ENCODE measurements at places on chromosomes 4 and X.

GRCh38 chrX:97039363-97040029 is 155.8 kb downstream of the RPA4 start:
- DNase-seq, result no peak

GRCh38 chr4:5717449-5718158 is 6.6 kb downstream of the EVC start:
- no peak for DNase-seq

- no peak for DNase-seq
These were observed 623.1 kb upstream of the CPEB2 start for GRCh38 chr4:14379183-14379582.

GRCh38 chr4:73727685-73728084 is 12.7 kb upstream of the CXCL8 start:
- no peak for DNase-seq

DNA sequence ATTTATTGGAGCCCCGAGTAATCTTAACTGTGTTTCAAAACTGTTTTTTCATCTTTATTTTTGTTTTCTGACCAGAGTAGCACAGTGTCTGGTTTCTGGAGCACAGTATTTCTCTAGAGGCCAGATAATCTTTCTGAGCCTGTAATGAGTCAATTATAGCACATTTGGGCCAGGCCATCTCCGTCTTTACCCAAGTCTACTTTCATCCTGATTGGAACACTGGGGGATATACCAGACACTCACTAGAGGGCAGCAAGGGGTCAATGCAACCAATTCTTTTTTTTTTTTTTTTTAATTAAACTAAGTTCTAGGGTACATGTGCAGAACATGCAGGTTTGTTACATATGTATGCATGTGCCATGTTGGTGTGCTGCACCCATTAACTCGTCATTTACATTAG is 282.0 kb downstream of the ARHGAP24 start:
- no peak for DNase-seq

GRCh38 chr4:55822329-55822728 is 2.7 kb downstream of the EXOC1L start:
- no peak for DNase-seq

DNA sequence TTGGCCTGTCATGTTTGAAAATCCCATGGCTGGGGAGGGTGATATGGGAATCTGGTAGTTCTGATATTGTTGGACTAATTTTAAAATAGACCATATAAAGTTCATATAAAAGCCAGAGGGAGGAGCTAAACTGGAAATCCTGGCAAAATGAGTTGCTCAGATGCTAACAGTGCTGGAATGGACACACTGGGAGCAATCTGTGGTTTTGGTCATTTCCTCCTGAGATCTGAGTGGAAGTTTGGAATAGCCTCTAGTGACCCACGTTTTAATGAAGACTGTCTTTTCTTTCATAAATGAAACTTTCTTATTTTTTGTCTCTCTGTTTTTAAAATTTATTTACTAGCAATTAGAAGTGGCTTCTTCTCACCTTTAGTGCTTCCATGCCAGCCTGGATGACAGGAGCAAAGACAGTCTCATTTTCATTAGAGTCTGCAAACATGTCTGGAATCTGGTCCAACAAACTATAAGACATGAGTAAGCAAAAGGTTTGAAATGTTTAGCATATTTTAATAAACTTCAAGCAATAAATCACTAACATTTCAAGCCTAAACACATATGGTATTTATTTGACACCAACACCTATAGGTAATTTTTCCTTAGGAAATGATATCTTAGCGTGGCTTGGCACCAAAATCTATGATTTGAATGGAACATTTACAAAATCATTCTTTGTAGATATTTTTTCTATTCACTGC is 66.6 kb downstream of the METTL14 start:
- DNase-seq, result no peak

GRCh38 chr4:109184491-109184961 is 117.9 kb downstream of the COL25A1 start:
- no peak for DNase-seq

DNA sequence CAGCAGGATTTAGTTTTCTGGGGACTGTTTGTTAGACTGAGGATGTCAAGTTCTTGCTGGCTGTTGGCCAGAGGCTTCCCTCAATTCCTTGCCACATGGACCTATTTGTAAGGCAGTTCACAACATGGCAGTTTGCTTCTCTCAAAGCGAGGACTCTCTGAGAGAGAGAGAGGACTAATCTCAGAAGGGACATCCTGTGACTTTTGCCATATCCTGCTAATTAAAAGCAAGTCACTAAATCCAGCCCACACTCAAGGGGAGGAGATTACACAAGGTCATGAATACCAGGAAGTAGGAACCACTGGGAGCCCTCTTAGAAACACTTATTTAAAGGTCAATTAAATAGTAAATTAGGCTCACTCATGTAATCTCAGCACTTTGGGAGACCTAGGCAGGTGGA is 38.2 kb downstream of the PPP1R2C start:
- DNase-seq, result peak; percentile 9

DNA sequence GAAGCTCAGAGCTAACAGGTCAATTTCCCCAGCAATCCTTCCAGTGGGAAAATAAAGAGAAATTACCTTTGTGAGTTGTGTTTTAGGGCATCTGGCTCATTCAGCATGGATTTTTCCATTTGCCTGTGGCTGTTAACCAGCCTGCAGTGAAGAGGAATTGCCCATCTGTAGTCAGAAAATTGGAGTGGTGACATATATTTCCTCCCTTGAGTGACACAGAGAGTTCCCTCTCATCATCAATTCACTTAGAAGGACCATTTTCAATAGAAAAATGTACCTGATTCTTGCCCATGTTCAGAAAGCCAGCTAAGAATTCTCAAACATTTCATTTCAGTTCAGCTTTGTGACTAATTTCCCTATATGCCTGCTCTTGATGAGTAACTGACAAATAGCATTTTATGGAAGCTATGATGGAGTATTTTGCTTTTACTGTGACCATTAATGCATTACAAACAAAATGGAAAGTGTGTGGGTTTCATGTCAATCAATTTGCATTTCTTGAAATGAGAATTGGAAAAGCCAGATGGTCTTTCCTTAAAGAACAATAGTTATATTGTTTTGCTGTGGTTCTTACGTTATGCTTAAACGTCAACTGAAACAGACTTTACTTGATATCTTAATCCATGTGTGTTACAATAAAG is 155.8 kb downstream of the NWD2 start:
- no peak for DNase-seq

GRCh38 chr4:17347445-17347844 is 164.4 kb downstream of the QDPR start:
- no peak for DNase-seq

GRCh38 chr4:76485450-76485849 is 50.4 kb downstream of the SHROOM3 start:
- no peak for DNase-seq

DNA sequence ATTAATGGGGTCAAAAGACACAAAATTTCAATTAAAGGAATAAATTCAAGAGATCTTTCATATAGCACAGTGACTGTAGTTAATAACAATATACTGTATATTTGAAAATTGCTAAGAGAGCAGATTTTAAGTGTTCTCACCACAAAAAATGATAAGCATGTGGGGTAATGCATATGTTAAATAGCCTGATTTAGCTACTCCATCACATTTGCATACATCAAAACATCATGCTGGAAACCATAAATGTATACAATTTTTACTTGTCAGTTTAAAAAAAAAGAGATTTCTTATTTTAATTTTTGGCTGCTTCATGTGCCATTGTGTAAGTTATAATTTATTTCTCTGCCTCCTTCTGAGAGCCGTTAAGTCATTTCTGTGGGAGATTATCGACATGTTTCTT is 65.9 kb downstream of the FAM184B start:
- no peak for DNase-seq

- DNase-seq, result no peak
These were observed 305.5 kb upstream of the TACR3 start for GRCh38 chr4:104025251-104025650.

GRCh38 chrX:37995428-37995827 is 10.9 kb upstream of the SYTL5 start:
- DNase-seq, result peak; percentile 2

DNA sequence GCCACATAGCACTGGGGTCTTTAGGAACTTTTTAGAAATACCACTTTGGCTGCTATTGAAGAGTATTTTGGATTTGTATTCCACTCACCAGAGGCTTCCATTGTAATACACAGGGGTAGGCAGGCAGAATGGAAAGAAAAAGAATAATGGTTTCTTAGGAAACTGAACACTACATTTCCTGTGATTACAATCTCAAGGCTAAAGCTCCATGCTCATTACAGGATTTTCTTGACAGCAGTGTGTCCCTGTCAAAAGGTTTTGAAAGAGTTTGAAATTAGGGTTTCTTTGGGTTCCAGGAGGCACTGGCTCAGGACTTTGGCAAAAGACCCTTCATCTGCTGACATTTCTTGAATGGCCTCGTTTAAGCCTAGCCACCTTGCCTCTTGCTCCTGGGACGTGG is 74.8 kb upstream of the STIM2 start:
- DNase-seq, result no peak

GRCh38 chr4:186318481-186318880 is 52.5 kb downstream of the F11 start:
- no peak for DNase-seq

DNA sequence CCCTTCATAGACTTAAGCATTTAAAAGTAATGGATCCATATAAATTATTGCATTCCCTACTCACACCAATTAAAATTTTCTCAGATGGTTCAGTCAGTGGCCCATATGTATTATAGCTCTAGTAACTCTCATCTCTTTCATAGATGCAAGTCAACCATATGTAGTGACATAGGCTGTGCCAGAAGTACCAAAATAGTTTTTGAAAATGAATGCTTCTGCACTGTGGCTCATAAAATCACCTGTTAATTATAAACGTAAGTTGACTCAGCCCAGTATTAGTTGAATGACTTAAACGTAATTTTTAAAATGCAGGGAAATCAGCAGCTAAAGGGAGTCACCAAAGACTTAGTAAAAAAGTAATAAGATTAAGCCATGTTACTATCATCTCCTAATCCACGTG is 143.8 kb downstream of the PPARGC1A start:
- no peak for DNase-seq

- no peak for DNase-seq
These were observed 7.0 kb upstream of the BEND4 start for GRCh38 chr4:42159271-42160001.

DNA sequence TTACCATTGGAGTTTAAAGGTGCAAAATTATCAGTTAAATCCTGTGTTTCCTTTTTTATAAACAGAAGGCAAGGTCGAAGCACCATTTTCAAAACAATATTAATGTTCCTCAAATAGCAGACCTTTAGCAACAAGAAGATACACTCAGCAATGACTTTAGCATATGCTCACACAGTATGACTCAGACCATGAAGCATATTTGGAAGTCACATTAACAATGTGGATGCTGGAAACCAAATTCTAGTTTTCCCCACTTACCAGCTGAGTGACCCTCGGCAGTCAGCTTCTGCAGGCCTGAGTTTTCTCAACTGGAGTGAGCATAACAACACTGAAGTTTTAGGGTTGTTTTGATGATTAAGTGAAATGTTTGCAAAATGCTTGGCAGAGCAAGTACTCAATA is 130.5 kb downstream of the ANK2 start:
- no peak for DNase-seq

- DNase-seq, result no peak
These were observed 14.0 kb upstream of the TTC29 start for GRCh38 chr4:146959692-146960091.

- no peak for DNase-seq
These were observed 54.3 kb upstream of the TET2 start for GRCh38 chr4:105092356-105092755.

DNA sequence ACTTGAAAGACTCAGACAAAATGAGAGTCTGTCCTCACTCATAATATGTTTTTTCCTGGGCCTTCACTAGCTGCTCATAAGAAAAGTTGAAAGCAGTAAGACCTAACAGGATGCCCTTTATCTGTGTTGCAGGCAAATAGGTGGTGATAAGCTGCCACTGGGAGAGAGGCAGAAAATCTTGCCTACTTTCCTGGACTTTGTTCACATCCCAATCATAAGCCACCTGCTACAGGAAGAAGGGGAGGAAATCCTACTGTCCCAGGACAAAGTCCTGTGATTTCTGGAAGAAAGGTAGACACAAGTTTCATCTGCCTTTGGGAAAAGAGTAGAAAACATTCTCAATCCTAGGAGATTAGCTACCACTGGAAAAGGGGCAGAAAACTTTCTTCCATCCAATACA is 13.3 kb upstream of the SPANXN2 start:
- no peak for DNase-seq

DNA sequence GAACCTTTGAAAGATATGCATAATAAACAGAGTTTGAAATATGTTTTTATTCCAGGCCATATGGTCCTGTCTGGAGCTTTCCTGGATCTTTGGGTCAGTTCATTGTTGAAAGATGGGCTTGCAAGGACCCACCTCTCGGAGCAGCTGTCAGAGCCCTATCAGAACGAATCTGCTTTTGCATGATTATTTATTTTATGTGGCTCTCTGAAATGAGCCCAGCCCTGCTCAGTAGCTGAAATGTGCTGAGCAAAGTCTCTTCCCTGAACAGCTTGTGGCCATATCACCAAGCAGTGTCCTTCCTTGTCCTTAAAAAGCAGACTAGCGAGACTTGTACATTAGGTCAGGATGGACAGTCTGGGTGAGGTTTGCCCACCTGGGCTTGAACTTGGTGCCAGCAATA is 110.8 kb downstream of the GBA3 start:
- no peak for DNase-seq

DNA sequence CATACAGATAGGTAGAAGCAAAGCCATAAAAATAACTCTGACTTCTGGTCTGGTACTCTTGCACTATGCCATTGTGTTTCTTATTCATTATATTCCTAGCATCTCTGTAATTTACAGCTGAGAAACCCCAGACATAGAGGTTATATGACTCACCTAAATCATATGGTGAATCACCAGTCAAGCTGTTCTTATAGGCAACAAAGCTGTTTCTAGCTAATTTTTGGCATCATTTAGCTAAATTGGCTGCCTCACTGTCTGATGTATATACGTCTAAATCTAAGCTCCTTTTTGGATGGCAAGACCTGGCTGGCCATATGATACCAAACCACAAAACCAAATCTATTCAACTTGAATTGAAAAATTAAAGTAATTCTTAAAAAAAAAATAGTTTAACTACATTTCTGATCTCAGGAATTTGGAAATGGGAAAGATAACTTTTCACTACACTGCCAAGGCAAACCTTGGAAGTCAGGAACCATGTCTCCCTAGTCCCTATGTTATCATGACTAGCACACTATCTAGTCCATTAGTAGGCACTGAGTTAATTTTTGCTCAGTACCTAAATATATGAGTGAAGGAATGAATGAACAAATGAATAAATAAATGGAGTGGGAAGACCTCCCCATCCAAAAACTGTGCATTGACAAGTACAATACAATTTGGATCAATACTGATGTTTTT is 41.3 kb upstream of the STAG2 start:
- no peak for DNase-seq

GRCh38 chr4:165403637-165404036 is 24.8 kb downstream of the CPE start:
- DNase-seq, result no peak

- no peak for DNase-seq
These were observed 522.8 kb downstream of the GLUD2 start for GRCh38 chrX:121570072-121570841.
